ENCODE measurements at places on chromosomes 2 and 18.
A peak's percentile ranks its signal among the peaks of the same experiment; 100 is the strongest.

GRCh38 chr2:200021449-200022114, 66.2 kb downstream of the MAIP1 start:
- no peak for DNase-seq

- no peak for DNase-seq
Observed at GRCh38 chr2:150144546-150145298, 342.7 kb downstream of the RND3 start.

DNA sequence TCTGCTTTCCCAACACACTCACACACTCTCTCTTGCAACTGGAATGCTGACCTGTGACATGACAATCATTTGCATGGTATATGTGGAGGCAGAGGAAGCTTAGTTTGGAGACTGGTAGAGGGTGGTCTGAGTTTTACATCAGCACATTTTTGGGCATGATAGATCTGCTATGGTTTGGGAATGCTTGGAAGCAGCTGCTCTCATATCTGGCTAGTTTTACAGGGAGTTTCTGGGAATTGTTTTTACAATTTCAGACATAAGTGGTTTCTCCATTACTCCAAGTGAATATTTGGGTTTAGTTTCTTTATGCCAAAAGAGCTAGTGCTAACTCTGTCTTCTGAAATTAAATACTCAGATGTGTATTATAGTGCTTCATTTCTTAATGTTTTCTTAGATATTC, 977.6 kb downstream of the SUCLG1 start:
- no peak for DNase-seq

DNA sequence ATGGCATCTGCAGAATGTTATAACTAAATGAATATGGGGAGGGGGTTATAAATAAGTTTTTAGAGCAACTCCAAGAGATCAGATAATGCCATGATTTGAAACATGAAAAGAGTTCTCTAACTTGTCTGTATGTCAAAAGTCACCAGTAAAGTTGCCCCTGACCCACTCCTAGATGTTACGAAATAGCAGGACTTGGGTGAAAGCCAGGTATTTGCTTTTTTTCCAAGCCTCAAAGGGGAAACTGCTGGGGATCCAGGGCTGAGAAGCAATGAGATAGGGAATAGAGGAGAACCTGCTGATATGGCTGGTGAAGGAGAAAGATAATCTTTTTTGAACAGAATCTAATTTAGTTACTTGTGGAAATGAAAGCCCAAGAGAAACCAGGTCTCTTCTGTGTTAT, 191.5 kb upstream of the CDH20 start:
- no peak for DNase-seq

- no peak for DNase-seq
Observed at GRCh38 chr18:28412521-28412920, 235.6 kb upstream of the CDH2 start.

DNA sequence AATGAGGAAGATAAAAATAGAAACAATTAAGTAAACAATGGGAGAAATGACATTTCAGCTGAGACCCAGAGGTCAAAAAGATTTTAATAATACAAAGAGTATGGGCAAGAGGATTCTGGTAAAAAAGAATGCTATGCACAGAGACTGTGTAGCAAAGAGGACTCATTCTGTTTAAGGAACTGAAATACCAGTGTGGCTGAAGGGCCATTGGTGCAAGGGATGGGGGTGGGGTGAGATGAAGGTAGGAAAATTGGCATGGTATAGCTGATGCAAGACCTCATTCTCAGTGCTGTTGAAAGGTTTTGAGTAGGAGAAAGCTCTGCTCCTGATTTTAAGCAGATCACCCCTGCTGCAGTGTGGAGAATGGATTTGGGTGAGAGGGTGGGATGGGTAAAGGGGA, 10.8 kb downstream of the GALNT1 start:
- no peak for DNase-seq

- peak; percentile 72 for DNase-seq
Observed at GRCh38 chr2:96527286-96528005, 9.1 kb upstream of the ARID5A start.

- DNase-seq = no peak
Observed at GRCh38 chr2:221807706-221808105, 235.6 kb upstream of the EPHA4 start.

DNA sequence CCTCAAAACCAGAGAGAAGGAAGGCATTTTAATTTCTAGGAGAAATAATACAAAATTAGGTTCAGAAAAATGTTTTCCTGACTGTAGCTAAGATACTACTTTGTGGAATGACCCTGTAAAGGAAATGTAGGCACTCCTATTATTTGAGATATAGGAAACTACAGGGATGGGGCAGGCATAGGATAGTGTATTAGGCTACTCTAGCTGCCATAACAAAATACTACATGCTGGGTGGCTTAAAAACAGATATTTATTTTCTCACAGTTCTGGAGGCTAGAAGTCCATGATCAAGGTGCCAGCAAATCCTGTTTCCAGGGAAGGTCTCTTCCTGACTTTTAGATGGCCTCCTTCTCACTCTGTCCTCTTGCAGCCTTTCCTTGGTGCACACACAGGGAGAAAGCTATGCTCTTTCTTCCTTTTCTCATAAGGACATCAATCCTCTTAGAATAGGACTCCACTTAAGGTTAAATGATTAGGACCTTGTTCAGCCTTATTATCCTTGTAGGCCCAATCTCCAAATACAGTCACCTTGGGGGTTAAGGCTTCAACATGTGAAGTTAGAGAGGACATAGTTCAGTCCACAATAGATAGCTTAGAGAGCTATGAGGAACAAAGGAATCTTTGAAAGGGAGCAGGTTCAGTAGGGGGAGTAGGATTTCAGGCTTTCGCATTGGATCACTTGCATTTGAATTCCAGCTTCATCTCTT, 14.0 kb upstream of the CAVIN2 start:
- no peak for DNase-seq

GRCh38 chr2:189657867-189658266, 3.4 kb upstream of the ASNSD1 start:
- DNase-seq = peak; percentile 61

GRCh38 chr2:231633241-231633976, 40.7 kb downstream of the TEX44 start:
- no peak for DNase-seq

DNA sequence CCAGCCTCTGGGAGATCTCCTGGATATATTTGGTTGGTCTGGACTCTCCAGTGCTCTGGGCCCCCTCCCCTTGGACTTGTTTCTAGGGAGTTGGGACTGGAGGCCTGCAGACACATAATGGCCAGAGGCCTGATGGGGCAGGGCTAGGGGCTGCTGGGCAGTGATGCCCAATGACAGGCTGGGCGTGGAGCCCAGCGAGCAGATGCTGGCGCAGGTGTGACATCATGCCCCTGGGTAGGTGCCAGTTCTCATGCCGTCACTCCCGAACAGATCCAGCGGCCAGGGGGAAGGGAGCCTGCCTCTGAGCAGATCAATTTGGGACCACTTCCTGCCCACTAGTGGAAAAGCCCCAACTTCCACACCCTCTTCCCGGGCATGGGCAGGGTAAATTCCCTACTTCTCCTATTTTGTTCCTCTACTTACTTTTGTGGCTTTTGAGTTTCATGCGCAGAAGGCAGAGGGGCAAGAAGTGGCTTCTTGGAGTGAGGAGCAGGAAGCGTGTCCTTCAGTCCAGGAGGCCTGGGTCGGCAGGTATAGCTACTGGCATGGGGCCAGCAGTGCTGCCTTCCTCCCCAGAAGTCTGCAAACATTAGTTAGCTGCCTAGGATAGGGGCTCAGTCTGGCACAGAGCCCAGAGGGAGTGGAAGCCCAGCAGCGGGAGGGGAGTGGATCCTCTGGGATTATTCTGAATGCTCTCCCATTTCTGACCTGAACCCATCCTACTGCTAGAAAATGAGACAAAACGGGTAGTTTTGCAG, 6.1 kb downstream of the MPV17 start:
- no peak for DNase-seq

DNA sequence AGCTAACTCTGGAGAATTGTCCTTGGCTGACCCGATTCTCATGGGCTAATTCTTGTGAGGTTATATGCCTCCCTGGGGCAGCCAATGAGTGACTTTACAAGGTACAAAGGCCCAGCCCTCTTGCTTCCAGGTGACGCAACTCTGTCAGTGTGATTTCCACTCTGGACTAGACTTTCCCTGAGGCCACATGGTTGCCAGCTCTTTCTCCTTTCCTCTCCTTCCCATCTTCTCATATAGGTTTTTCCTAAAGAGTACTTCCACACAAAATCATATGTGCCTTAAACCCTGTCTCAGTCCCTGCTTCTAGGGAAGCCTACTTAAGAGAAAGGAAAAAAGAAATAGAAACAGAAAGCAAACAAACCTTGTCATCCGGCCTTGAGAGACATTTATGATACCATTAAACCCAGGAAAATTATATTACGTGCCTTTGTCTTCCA, 226.2 kb upstream of the ZSWIM2 start:
- DNase-seq = no peak

DNA sequence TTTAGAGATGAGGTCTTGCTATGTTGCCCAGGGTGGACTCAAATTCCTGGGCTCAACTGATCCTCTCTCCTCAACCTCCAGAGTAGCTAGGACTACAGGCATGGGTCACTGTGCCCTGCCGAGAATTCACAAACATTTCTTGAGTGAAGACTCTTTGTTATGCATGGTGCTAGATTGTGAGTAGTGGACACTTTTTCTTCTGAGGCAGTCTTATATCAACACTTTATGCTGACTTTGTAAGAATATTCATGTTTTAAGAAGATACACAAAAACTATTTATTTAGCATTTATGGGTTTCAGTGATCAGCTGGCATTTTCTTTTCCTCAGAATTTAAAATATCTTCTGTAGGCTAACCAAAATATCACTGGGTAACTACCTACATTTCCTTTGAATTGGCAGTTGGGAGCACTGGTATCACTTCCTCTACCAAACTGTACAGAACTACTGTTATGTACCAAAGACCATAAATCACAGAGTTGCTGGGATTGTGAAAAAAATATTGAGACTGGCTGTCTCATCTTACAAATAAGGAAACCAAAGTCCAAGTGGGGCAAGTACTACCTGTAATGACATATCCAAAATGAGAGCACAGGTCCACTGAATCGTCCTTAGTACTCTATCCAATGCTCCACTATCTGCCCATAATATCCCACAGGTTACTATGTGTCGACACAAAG, 34.0 kb downstream of the DOCK10 start:
- no peak for DNase-seq

DNA sequence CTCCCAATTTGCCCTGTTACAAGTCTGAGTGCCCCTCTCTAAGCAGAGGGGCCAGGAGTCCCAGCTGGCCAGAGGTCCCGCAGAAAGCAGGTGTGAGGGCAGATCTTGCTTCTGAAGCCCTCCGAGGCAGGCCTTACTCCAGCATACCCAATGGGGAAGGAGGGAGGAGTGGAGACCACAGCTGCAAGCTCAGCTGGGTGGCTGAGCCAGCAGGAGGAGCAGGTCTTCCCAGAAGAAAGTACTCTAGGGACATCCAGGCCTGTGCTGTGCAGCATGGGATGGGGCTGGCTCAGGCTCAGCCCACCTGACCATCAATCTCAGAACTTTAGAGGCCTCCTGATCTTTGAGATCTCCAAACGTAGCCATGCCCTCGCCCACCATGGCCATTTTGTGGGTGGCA, 31.3 kb downstream of the PLB1 start:
- DNase-seq = no peak

DNA sequence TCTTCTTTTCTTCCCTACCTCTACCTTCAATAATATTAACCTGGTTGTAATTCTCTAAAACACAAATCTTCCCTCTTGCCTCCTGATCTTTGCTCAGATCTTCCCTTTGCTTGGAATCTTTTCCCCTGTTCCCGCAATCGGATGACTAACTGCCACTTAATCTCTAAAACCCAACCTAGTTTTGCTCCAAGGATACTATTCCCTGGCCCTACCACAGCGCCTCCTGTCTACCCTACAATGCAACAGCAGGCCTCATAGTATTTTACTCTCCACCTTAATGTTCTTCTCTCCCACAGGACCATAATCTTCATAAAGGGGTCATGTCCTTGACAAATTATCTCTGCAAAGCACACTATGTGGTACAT, 246.8 kb upstream of the TNP1 start:
- no peak for DNase-seq

DNA sequence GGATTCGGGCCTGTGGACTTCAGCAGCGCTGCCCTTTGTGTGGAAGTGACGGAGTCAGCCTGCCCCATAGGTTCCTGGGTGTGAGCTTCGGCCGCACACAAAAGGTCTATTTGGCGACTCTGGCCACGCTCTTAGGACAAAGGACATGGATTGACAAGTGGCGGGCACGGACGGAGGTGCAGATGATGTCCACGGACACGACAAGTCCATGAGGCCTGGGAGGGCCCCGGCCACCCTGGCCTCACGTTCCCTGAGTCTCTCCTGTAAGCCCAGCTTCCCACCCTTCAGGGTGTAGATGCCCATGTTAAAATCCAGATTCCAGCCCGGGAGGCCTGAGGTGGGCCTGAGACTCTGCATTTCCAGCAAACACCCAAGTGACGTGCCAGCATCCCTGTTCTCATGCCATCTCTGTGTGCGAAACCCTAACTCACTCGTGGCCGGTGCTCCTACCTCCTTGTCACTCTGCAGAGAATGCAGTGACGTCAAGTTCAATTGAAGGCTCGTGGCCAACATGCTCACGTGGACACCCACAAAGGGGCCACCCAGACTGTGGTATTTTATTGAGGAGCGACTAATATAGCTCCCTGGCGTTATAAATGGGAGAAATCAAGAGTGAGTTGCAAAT, 111.7 kb downstream of the RTP5 start:
- DNase-seq = no peak

- DNase-seq = no peak
Observed at GRCh38 chr2:151111599-151112278, 149.9 kb downstream of the RBM43 start.

GRCh38 chr2:132392221-132392620, 24.4 kb upstream of the GPR39 start:
- DNase-seq = no peak

DNA sequence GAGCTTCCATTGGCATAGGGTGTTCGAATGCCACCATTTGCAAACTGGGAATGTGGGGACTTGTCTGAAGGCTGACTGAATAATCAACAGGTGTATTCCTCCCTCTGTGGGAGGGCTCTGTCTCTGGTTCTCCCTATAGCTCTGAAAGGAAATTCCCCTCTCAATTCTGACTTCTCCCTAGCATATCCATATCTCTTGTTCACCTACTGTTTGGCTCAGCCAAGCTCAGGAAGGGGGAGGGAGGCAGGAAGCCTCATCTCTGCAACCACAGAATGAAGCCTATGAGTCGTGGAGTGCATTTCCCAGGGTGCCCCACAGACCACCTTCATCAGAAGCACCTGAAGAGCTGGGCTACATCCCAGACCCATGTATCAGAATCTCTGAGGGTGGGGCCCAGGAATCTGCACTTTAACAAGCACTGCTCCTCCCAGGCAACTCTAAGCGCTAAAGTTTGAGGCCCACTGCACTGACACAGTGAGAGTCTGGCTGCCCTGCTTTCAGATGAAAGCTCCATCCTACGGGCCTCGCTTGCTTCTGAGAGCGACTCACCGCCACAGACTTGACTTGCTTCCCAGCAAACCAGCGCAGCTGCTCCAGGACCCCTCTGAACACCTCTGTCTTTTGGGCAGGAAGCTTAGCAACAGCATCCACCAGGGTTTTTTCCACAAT, 32.0 kb downstream of the XDH start:
- no peak for DNase-seq

- no peak for DNase-seq
Observed at GRCh38 chr2:85709401-85709811, 15.2 kb downstream of the GNLY start.

GRCh38 chr2:176414641-176415040, 145.4 kb downstream of the MTX2 start:
- no peak for DNase-seq

Data from upper lobe of right lung (tissue), 1 donor.